ENCODE measurements at places on chromosomes 12 and 14.

- ATAC-seq: no peak
Observed at GRCh38 chr14:71060825-71061455, 153.7 kb downstream of the PCNX1 start.

GRCh38 chr12:122040579-122041386, 19.1 kb downstream of the BCL7A start:
- ATAC-seq: no peak

DNA sequence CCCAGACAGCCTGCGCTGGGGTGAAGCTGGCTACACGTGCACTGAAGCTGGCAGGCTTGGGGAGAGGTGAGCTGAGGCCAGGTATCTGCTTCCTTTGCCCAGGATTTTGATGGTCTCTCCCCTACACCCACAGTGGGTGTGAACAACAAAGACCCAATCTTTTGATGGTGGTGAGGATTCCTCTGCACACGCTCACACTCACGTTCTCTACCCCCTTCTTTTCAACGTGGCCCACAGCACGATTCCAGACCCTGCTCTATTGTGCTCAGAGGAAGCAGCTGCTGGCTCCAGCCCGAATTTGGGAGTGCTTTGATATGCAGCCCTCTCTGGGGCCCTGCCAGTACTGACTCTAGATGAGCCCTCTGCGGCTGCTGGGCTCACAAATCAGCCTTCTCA, 4.9 kb downstream of the CD9 start:
- ATAC-seq: no peak

DNA sequence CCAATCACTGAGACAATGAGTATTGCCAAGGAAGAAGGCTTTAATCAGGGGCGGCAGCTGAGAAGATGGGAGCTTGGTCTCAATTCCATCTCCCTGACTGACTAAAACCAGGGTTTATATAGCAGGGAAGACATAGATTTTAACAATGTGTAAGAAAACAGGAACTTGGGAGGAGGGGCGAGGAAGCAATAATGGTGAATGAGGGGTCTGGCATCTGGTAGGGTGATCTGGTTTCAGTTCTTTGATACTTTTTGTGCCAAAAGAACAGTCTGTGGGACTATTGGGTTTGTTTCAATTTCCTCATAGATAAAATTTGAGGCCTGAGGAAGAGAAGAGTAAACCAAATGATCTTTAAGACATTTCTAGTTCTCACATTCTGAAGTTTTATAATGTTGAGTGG, 49.2 kb downstream of the FUT8 start:
- no peak for ATAC-seq

- ATAC-seq: no peak
Observed at GRCh38 chr12:97386133-97386581, 76.4 kb upstream of the RMST start.

- no peak for ATAC-seq
Observed at GRCh38 chr14:104403421-104404220, 175.9 kb upstream of the C14orf180 start.

GRCh38 chr14:99621948-99622347, 17.9 kb upstream of the CCDC85C start:
- no peak for ATAC-seq

- ATAC-seq: no peak
Observed at GRCh38 chr12:108701779-108702441, 29.4 kb downstream of the CORO1C start.

DNA sequence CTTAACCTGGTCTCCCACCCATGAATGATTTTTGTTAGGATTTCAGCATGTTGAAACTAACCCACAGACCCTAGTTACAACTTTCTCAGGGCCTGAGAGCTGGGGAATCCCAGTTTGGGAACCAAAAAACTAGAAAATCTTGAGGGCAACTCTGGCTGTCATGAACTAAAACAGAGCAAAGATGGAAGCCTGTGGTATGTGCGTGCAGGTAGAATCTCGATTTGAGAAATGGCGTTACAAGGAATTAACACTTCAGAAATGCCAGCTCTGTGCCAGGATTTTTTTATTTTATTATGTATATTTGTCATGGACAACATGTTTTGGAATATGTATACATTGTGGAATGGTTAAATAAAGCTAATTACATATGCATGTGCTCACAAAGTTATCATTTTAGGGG, 36.4 kb upstream of the BCL2L14 start:
- no peak for ATAC-seq

DNA sequence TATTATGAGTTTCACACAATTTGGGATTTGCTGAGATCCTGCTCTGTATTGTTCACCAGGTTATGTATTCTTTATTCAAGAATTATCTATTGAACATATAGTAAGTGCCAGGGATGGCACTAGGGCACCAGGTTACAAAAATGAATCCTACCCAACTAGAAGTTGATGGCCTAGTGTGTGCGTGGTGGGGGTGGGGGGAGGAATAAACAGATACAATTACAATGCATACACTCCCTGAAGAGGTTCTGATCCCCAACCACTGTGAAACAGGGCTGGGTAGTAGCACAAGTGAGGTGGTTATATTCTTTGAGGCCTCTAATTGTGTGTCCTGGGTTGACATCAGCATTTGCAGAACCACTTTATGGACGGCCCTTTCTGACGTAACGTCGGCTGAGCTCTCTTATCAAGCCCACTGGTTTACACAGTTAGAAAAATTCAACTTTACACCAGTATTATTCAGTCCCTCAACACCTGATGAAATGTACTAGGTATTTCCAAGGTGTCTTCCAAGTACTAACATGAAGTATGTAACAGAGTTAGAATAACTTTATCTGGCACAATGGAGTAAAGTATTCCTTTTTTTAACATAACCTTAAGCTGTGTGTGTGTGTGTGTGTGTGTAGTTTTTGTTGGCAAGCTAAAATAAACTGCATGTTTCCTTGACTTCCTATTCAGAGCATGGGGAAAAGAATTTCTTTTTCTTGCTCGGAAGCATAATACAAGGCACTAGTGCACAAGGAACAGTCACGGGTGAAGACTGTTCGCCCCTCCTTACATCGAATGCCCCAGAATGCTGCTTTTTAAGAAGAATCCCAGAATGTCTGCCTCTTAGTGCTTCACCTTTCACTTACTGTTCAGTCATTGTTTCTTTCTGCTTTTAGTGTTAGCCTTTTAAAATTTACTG, 8.1 kb upstream of the GLRX5 start:
- no peak for ATAC-seq

All from activated CD4-positive, CD25-positive, alpha-beta regulatory T cell treated with anti-CD3 and anti-CD28 coated beads, Interleukin-2, amount 50 U/mL, for 24 hours (primary cell).